ENCODE measurements at places on chromosomes 1 and 21. TPM values are rescaled to one million over a fixed set of nuclear protein-coding genes. Genes with fewer than 3 reads are reported as not detected.

The EDEM3 gene
- 95.2 TPM for total RNA-seq

The KIF14 gene
- 8.5 TPM for total RNA-seq

The PGLYRP3 gene
- not detected for total RNA-seq

The CYP4X1 gene
- not detected for total RNA-seq

The HHAT gene
- 1.9 TPM for total RNA-seq

The RHBDL2 gene
- total RNA-seq, result 0.25 TPM

The SLC6A17 gene
- 2.4 TPM for total RNA-seq

The C1orf141 gene
- total RNA-seq, result not detected

The NR5A2 gene
- not detected for total RNA-seq

The CACHD1 gene
- 2.8 TPM for total RNA-seq

The ALX3 gene
- total RNA-seq, result not detected

The S100A9 gene
- total RNA-seq, result not detected

The ADCY10 gene
- under 0.01 TPM for total RNA-seq

The CLDN17 gene
- not detected for total RNA-seq

The LCA5L gene
- total RNA-seq, result 1.5 TPM

The CDA gene
- total RNA-seq, result 4.0 TPM

The KCNH1 gene
- total RNA-seq, result 0.22 TPM

The SPRR4 gene
- total RNA-seq, result not detected

The LCE1C gene
- not detected for total RNA-seq

The XPR1 gene
- total RNA-seq, result 17.8 TPM

The MRPL39 gene
- 24.6 TPM for total RNA-seq

The OPTC gene
- not detected for total RNA-seq

The ASTN1 gene
- 0.22 TPM for total RNA-seq

The MTF2 gene
- total RNA-seq, result 20.0 TPM

The TMEM82 gene
- total RNA-seq, result not detected

The ALPL gene
- 4.2 TPM for total RNA-seq

The SLC25A44 gene
- 11.2 TPM for total RNA-seq

The CFAP107 gene
- total RNA-seq, result 0.12 TPM

The NES gene
- total RNA-seq, result 32.2 TPM

The INAVA gene
- total RNA-seq, result not detected

The THEM5 gene
- total RNA-seq, result not detected

The IL23R gene
- total RNA-seq, result not detected

The SLC30A10 gene
- not detected for total RNA-seq

The SEC16B gene
- 3.4 TPM for total RNA-seq

The CNKSR1 gene
- 0.22 TPM for total RNA-seq

The ESPN gene
- total RNA-seq, result 0.62 TPM

The PGBD5 gene
- total RNA-seq, result 0.11 TPM

The SWT1 gene
- 8.9 TPM for total RNA-seq

The FCMR gene
- total RNA-seq, result 0.37 TPM

The SLX9 gene
- total RNA-seq, result 18.7 TPM

The HSD11B1 gene
- total RNA-seq, result 10.6 TPM

The CACYBP gene
- 387 TPM for total RNA-seq
